ENCODE measurements at places on chromosomes 2 and 18. TPM values are rescaled to one million over a fixed set of nuclear protein-coding genes. Genes with fewer than 3 reads are reported as not detected.

Gene MOCOS
- 0.40 TPM for polyA plus RNA-seq

Gene UGT1A6
- polyA plus RNA-seq, result 3.2 TPM

Gene PLB1
- polyA plus RNA-seq, result 1.1 TPM

Gene RESP18
- polyA plus RNA-seq, result not detected

Gene RUFY4
- 0.08 TPM for polyA plus RNA-seq

Gene CRYGD
- polyA plus RNA-seq, result not detected

Gene SELENOI
- polyA plus RNA-seq, result 21.9 TPM

Gene CYTIP
- 2.2 TPM for polyA plus RNA-seq

Gene CCDC102B
- polyA plus RNA-seq, result 7.7 TPM

Gene REG3G
- polyA plus RNA-seq, result not detected

Gene TRABD2A
- 0.36 TPM for polyA plus RNA-seq

Gene MROH2A
- polyA plus RNA-seq, result 0.12 TPM
